Cortex of kidney (tissue), 1 donor: ENCODE measurements at places on chromosomes 2 and 18.

DNA sequence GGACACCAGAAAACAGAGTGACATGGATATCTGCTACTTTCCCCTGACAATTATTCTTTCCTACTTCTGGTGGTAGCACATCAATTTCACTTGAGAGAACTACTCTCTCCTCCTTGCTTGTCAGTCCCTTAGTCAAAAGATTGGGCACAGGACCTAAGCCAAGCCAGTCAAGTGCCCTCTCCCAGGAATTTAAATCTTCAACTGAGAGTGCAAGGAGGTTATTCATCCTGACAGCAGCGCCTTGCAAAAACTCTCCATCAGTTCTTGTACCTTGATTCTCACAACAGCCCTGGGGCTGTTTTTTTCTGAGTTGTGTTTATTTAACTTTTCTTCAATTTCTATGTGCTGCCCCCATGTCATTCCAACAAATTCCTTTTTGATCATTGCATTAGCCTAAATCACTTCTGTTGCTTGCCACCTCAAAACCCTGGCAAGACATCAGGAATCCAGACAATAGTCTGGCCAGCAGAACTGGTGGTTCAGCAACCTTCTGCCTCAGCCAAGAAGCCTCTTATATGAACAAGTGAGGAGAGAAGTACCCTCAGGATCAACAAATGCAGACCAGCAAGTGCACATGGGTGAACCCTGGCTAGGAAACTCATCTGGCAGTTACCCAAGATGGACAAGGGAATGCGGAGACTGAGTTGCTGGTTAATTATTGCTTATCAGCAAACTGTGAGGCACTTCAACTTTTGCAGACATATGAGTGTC is 19.4 kb downstream of the COL4A3 start:
- no peak for DNase-seq

- DNase-seq, result no peak
Observed at GRCh38 chr18:67074309-67074708, 442.2 kb downstream of the DSEL start.

DNA sequence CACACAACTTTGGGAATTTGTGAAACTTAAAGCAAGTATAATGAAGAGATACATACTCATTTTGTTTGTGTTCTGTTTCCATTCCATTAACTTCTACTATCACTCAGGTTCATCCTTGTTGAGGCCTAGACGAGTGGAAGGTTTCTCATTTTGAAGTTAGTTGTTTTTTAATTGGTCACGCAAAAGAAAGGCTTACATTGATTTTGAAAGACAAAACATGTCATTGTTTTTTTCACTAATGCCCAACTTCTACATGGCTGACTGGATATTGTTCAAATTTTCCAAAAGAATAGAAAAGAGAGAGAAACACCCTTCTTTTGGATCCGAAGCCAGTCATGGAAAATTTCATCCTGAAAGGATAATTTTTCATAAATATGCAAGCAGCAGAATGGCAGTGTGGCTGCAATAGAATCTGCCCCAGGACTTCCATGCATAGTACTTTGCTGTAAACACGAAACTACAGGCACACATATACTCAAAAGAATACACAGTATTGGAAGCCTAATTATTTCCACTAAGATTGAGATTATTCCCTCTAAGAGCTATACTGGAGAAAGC is 27.4 kb downstream of the PRKCE start:
- no peak for DNase-seq

GRCh38 chr2:39320162-39320561 is 76.4 kb upstream of the CDKL4 start:
- no peak for DNase-seq
